ENCODE measurements at places on chromosomes 3 and 15. TPM values are rescaled to one million over a fixed set of nuclear protein-coding genes. Genes with fewer than 3 reads are reported as not detected.
A peak's percentile ranks its signal among the peaks of the same experiment; 100 is the strongest.

GRCh38 chr3:150783316-150783715 lies 20.3 kb upstream of the SIAH2 start:
- no peak for DNase-seq

The CCK gene
- total RNA-seq = not detected

The TTBK2 gene
- total RNA-seq = 39.6 TPM

- no peak for DNase-seq
These were observed 151.4 kb downstream of the FBLN2 start for GRCh38 chr3:13700362-13700761.

GRCh38 chr3:114893361-114893760 lies 253.7 kb downstream of the ZBTB20 start:
- no peak for DNase-seq

The ZNF80 gene
- total RNA-seq = 0.42 TPM

DNA sequence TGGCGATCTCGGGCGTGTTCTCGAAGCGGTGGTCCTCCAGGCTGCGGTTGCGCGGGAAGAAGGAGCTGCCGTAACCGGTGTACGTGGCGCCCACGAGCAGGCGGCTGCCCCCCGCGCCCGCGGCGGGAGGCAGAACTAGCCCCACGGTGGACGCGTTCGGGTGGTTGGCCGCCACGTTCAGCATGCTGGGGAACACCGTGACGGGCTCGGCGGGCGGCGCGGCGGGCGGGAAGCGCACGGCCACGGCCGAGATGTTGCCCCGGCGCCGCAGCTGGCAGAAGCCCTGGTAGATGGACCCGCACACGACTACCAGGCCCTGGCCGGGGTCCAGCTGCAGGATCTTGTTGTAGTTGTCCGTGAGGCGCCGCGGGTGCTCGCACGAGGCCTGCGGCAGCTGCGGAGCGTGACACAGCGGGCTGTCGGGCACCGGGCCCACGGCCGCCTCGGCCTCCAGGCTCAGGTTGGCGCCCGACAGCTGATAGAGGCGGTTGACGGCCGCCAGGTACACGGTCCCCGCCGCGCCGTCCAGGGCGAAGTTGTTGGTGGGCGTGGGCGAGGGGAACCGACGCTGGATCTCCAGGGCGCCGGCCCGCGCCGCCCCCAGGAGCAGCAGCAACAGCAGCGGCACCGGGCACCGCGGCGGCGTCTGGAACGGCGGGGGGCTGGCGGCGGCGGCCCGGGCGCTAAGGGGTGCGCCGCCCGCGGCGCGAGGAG lies 397 bp downstream of the PLXND1 start:
- DNase-seq = peak; percentile 58

The RBM6 gene
- total RNA-seq = 285 TPM

The VGLL3 gene
- total RNA-seq = not detected

Measured in B cell (primary cell).